ENCODE measurements at places on chromosomes 7 and 10.

DNA sequence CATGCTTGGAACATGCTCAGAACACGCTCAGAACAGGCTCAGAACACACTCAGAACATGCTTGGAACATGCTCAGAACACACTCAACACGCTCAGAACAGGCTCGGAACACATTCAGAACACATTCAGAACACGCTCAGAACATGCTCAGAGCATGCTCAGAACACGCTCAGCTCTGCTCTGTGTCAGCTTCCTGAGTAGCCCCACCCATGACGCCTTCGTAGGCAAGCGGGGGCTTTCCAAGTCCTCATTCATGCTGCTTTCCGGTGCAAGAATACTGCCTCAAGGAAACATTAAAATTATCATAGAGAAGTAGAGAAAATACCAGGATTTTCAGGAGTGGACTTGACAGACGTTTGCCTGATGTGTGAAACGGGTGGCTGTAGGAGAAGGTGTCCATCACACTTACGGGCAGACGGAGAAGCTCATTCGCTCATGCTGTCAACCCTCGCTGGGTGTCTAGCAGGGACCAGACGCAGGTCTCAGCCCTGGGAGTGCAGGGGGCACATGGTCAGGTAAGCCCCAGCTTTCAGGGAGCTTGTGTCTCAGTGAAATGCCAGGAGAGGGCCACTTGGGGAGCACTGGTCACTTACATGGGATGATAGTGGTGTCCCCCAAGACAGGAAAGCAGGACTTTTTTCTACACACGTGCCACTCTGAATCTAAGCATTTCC lies 24.7 kb downstream of the EN2 start:
- no peak for DNase-seq

DNA sequence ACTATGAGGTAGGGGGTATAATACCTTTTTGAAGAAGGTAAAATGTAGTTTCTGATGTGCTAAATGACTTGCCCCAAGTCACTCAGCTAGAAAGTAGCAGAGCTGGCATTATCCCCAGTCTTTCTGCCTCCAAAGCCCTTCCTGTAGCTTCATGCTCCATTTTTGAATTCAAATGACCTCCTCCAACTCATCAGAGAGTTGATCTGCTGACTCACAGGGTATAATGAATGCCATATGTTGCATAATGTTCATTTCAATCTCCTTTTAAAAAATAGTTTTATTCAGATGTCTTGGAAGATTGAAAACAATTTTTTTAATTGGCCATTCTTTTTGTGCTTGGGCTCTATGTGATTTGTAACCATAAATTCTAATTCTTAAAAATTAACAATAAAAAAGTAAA lies 272.8 kb upstream of the IMMP2L start:
- no peak for DNase-seq

GRCh38 chr7:36190447-36191291 lies 37.6 kb downstream of the EEPD1 start:
- no peak for DNase-seq

GRCh38 chr7:139643951-139644585 lies 120.6 kb downstream of the CLEC2L start:
- no peak for DNase-seq

- DNase-seq: no peak
Observed at GRCh38 chr10:29407280-29407858, 118.5 kb downstream of the LYZL1 start.

- DNase-seq: no peak
Observed at GRCh38 chr7:22438994-22439393, 61.0 kb downstream of the STEAP1B start.

GRCh38 chr7:23533238-23533604 lies 1.4 kb upstream of the TRA2A start:
- no peak for DNase-seq
